ENCODE measurements at places on chromosomes 7 and 10.

- peak; percentile 63 for DNase-seq
These were observed 204.6 kb downstream of the ARHGAP21 start for GRCh38 chr10:24518981-24519597.

- DNase-seq, result no peak
These were observed 14.8 kb upstream of the WNT16 start for GRCh38 chr7:121313793-121314676.

DNA sequence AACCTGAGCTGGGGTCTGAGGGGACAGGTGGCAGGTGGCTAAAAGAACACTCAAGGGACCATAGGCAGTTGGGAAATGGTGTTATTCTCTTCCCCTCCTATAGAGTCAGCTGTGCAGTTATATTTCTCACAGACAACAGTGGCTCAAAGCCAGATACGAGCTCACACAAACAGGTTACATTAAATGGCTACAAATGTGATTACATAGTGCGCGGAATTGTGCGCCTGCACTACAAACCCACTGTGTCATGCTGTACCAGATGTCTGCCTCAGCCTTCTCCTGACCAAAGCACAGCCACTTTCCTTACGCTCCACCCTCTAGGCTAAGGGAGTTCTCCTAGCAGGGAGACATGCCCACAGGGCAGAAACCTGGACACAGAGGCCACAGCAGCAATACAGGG is 387.2 kb downstream of the CNTNAP2 start:
- no peak for DNase-seq

GRCh38 chr7:107701191-107701590 is 40.6 kb downstream of the SLC26A4 start:
- DNase-seq, result no peak

DNA sequence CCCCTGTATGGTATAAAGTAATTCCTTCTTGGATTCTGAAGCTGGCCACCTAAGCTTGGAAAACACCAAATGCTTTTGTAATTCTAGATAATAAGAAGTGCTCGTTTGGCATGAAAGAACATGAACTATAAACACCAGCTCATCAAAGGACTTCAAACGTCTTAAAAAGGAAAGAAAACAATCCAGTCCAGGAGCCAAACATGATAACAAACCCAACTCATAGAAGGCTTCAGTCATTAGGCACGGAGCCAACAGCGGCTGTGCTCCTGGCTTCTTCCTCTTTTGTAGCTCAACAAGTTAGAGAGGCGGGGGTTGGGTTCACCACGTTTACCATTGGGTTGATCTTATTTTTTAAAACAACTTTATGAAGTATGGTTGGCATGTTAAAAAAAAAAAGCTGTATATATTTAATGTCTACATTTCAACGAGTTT is 56.4 kb upstream of the ECHDC3 start:
- DNase-seq, result peak; percentile 88

GRCh38 chr10:50470798-50471582 is 152.8 kb downstream of the SGMS1 start:
- DNase-seq, result peak; percentile 86

GRCh38 chr10:35561715-35562114 is 43.4 kb upstream of the GJD4 start:
- no peak for DNase-seq

DNA sequence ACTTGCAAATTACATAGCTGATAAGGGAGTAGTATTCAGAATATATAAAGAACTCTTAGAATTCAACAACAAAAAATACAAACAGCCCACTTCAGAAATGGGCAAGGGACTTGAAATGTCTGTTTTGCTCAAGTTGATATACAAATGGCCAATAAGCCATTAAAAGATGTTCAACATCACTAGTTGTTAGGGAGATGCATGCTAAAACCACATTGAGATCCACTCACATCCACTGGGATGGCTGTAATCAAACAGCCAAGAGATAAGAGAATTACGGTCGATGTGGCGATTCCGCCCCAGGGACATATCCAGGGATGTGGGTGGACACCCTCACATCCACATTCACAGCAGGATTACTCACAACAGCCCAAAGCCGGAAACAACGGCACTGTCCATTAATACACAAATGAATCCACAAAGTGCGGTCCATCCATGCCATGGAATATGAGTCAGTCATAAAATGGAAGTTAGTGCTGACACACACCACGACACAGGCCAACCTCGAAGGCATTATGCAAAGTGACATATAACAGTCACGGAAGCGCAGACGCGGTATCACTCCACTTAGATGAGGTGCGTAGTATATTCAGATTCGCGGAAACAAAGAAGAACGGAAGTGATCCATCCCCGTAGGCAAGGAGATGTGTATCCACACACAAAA is 227.8 kb downstream of the DNAJB6 start:
- DNase-seq, result no peak

DNA sequence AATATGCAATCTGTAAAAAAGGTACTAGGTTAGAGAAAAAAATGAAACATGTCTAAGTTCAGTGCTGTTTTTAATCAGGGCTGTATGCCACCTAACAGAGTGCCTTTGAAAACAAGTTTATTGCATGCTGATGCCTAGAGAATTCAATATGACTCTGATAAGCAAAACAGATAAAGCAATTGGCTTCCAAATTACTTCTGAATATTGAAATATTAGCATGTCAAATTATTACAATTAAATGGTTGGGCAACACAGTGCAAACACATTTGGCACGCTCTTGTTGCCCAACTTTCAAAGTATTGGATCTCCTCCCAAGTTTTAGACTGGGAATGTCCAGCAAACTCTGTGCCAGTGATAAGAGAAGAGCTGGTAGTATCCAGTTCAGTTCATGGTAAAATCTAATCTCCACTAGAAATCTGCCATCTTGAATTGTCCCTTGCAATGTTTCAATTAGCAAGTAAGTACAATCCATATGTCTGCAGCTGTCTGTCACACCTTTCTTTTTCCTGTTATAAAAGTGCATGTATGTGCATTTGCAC is 65.2 kb upstream of the FAM133B start:
- no peak for DNase-seq

GRCh38 chr10:70096705-70097420 is 35.8 kb downstream of the AIFM2 start:
- no peak for DNase-seq
